Midbrain (tissue), 1 donor: ENCODE measurements at places on chromosomes 6 and 20.

DNA sequence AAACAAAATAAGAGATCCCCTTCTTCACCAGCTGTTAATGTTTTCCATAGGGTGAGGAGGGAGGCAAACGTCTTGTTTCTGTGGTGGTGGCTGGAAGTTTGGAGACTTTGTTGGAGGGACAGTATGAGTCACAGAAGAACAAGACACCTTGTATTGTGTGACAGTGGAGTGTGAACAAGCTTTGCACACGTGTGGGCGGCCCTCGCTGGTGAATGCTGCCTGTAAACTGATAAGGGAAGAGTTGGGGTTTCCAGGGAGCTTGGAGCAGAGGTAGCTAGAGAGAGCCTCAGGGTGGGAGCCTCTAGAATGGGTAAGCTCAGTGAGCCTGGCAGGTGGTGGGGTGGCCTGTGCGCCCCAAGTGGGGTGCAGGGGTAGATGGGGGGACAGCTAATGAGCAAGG, 78.3 kb downstream of the ZDHHC14 start:
- DNase-seq, result no peak

GRCh38 chr6:100512203-100512862, 47.6 kb upstream of the SIM1 start:
- DNase-seq, result no peak

- peak; percentile 35 for DNase-seq
Measured at GRCh38 chr6:31092769-31093505, 19.4 kb downstream of the C6orf15 start.

GRCh38 chr6:36697481-36697903, at the start of gene RAB44:
Gene RAB44, plus strand, starts transcription at chr6:36697826. Its CDS starts 6,410 bp downstream, at chr6:36704236.
- no peak for DNase-seq

DNA sequence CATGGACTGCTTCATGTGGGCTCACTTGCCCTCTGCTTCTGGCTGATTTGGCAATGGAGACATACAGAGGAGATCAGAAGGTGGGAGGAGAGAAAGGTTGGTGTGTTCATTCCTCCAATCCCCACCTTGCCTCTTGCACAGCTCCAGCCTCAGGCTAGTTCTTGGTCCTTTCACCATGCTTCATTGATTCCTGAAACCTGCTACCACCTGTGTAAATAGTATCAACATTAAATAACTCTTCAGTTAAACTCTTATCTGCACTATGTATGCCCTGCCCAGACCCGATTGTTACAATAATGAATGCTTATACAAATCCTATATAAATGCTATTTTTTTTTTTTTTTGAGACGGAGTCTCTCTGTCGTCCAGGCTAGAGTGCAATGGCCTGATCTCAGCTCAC, 174.5 kb downstream of the CD83 start:
- no peak for DNase-seq

GRCh38 chr6:82954937-82955577, 110.6 kb downstream of the UBE3D start:
- DNase-seq, result no peak

DNA sequence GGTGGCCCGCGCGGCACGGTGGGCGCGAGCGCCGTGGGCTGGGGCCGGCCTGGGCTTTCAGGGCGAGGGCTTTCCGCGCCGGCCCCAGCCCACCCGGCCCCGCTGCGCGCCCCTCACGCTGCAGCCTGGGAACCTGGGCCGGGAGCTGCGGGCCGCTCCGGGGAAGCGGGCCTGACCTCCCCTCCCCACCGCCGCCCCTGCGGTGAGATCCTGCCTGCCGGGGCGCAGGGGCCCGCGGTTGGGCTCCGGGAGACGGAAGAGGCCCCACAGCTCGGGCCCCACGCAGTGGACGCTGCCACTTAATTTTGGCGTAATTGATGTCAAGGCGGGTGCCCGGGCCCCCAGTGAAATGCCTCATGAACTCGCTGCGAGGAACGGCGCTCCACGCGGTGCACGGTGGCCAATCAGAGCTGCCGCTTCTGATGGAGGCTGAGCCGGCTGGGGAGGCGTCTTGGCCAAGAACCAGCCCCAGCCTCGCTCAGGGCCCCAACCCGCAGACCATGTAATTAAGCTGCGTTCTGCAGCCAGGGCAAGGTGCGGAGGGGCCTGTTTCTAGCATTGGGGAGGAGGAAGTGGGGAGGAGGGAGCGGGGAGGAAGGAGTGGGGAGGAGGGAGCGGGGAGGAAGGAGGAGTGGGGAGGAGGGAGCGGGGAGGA, 96.1 kb upstream of the BHLHE23 start:
- no peak for DNase-seq

DNA sequence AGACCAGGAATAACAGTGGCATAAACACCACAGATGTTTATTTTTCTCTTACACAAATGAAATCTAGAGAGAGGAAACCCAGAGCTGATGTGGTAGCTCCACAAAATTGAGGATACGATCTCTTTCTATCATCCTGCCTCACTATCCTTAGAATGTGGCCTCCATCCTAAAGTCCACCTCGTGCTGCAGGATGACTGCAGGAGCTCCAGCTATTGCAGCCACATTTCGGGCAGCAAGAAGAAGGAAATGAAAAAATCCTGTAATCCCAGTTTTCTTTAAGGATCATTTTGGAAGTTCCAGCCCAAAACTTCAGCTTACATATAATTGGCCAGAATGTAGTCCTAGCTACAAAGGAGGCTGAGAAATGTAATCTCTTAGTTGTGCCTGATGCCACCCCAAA, 41.2 kb upstream of the ARFGEF2 start:
- DNase-seq, result no peak

GRCh38 chr20:41424546-41424945, 57.9 kb upstream of the EMILIN3 start:
- no peak for DNase-seq
